Aorta (tissue), 5 donors: ENCODE measurements at places on chromosomes 4 and X. TPM values are rescaled to one million over a fixed set of nuclear protein-coding genes. Genes with fewer than 3 reads are reported as not detected.

The SMARCAD1 gene
- total RNA-seq, result 22.6 TPM

DNA sequence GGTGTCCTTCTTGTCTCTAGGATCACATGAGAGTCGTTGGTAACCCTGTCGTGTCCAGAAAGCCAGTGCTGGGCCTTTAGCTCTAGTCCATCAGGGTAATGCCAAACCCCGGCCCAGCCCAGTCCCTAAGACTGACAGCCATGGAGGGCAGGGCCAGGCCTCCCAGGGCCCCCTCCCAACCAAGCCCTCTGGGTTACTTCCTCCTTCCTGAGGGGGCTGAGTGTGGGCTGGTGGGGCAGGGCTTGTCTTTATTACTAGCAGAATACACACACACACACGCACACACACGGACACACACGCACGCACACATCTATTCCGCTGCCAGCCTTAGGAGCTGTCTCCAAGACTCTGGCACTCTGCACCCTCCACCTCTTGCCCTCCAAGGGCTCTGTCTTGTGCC, 35.6 kb upstream of the CDKN2AIP start:
- no peak for DNase-seq

The TRAM1L1 gene
- total RNA-seq, result 1.0 TPM

DNA sequence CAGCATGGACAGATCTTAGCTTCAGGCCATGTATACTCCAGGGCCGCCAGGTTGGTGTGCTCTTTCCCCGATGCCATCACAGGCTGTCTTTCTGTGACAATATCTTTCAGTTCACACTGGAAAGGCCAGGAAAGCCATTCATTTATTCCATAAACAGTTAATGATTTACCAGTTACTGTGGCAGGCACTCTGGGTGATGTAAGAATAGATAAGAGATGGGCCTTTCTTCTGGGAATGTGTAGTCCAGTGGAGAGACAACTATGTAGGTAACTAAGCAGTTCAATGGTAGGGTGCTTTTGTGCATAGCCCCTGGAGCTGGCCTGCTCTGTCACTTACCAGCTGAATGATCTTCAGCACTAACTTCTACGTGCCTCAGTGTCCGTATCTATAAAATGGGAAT, 46.3 kb upstream of the LEF1 start:
- no peak for DNase-seq

DNA sequence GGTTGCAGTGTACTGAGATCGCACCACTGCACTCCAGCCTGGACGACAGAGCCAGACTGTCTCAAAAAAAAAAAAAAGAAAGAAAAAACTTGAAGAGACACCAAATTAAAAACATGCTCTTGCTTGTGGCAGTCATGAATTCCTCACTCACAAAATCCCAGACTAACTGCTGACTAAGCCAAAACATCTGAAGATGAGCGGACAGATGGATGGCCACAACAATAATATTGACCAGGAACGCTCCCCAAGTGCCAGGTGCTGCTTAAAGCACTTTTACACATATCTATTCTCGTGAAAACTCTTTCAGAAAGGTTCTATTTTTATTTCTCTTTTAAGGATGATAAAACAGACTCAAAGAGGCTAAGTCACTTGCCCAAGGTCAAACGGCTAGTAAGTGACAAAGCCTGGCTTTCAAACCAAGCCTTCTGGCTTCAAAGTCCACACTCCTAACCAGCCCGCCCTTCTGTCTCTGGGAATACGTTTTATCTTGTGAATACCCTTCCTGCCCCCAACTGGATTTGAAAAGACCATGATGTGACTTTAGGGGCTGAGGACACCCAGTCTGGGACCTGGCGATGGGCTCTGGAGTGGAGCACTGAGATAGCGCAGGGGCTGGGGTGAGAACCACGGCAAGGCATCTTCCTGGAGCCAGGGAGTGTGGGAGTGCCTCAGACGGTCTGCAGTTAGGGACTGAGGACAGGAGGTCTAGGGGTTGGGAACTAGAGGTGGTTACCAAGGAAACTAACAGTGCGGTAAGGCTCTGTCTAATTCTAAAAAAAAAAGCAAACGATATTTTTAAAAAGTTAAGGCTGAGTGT, 9.5 kb upstream of the CXCR3 start:
- DNase-seq, result no peak

DNA sequence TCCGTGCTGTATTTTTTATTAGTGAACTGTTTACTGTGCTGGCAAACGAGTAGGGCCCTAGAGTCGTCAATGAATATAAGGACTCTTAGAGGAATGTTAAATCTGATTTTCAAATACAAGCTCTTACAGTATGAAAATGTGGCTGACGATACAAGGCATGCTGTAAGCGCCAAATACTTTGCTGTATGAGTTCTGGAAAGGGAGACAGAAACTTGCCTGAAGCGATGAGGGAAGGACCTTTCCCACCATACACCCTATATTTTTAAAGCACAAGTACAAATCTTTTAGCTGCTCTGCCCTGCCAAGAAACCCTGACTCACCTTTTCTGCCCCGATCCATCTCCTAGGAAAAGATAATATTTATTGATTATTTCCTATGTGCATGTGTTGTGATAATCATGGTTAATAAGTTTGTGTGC, 15.7 kb upstream of the RUFY3 start:
- no peak for DNase-seq

- no peak for DNase-seq
Measured at GRCh38 chrX:19897091-19897490, 9.7 kb upstream of the SH3KBP1 start.

The DMP1 gene
- not detected for total RNA-seq
